Stimulated activated CD8-positive, alpha-beta memory T cell treated with anti-CD3 and anti-CD28 coated beads, Interleukin-12 subunit alpha, Interleukin-12 subunit beta, amount 100 ng/mL, for 4 hours (primary cell): ENCODE measurements at places on chromosomes 4 and X.

DNA sequence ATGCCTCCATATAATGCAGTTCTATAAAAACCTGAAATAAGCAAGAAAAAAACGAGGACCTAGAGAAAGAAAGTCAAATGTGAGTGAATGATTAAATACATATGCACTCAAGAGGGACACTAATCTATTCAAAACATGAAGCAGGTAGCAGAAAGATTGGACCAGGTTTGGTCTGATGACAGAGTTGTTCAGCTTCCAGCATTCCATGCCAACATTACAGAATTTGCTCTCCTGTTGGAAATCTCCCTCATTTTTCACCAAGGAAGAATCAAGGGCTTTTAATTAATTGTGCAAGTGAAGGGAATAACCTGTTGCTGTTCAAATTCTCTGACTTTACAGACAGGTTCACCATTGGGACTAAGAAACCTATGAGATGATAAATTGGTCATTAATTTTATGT lies 379.0 kb upstream of the RASGEF1B start:
- DNase-seq: no peak

DNA sequence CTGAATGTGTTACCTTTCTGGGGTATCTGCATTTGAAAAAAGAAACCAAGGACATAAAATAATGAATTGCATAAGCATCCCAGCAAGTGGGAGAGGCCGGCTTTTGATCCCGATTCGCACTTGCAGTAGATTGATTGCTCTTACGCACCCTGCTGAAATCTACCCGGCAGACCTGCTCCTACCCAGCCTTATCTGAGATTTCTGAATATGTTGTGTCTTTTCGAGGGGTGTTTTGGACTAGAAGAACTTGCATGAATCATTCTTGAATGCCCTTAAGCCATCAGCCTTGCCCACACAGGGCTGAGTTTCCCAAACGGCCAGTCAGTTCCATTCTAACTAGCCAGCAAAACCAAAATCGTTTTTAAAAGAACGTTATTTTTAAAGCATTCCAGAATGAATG lies 174.4 kb upstream of the BCOR start:
- DNase-seq: no peak

- DNase-seq: no peak
Observed at GRCh38 chr4:182518421-182518820, 275.2 kb downstream of the TENM3 start.

GRCh38 chrX:153538424-153538823 lies 21.0 kb downstream of the ATP2B3 start:
- no peak for DNase-seq

- no peak for DNase-seq
Observed at GRCh38 chrX:87338510-87338909, 179.1 kb upstream of the KLHL4 start.

- no peak for DNase-seq
Observed at GRCh38 chr4:7799736-7800135, 139.9 kb downstream of the AFAP1 start.

GRCh38 chr4:157776930-157777528 lies 395.8 kb downstream of the GASK1B start:
- no peak for DNase-seq

DNA sequence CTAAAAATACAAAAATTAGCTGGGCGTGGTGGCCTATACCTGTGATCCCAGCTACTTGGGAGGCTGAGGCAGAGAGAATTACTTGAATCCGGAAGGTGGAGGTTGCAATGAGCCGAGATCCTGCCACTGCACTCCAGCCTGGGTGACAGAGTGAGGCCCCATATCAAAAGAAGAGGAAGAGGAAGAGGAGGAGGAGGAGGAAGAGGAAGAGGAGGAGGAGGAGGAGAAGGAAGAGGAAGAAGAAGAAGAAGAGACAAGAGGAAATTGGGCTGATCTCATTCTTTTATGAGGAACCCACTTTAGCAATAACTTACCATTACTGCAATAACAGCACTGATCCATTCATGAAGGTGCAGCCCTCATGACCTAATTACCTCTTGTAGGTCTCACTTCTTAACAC lies 138.9 kb upstream of the GIMD1 start:
- no peak for DNase-seq

DNA sequence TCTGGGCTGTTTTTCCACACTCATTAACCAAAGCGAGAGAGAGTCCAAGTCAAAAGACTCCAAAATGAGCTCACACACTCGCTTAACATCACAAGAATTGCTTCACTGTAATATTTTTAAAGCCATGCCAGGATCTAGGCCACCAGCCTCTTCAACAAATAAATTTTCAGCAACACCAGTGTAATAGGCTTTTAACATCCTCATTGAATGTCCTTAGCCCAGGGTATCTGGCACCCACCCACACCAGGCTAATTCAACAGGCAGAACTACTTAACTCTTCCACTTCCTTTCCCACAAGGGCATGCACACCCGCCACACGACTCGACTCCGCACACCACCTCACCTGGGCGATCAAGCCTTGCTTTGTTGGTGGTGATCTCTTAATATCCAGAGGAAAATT lies 34.2 kb downstream of the FAT1 start:
- no peak for DNase-seq

DNA sequence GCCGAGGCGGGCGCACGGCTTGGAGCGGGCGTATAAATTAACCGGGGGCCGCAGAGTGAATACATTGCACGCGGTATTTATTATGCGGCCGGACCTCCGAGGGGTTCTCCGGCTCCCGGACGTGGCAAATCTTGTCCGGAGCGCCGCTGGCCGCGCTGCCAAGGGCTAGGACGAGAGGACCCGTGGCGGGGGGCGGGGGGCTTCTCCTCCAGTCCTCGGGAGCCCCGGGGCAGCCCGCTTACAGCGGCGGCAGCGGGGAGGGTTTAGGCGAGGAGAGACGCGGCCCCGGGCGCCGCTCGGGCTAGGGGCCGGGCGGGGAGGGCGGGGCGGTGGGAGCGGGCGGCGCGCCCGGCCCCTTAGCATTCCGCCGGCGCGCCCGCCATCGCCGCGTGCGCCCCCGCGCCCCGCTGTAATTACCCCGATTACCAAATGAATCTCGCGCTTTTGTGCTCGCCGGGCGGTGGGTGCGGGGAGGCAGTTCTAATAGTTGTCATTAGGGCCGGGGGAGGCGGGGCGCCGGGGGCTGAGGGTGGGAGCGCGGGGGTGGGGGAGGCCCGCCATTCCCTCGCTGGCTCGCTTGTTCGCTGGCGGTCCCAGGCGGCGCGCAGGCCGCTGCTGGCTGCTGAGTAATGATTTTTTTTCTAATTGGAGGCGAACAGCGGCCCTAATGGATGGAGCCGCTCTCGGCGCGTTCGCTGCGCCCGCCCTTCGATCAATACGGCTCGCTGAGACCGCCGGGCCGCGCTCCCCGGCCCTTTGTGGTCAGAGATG lies 276.6 kb downstream of the BCOR start:
- peak; percentile 32 for DNase-seq

DNA sequence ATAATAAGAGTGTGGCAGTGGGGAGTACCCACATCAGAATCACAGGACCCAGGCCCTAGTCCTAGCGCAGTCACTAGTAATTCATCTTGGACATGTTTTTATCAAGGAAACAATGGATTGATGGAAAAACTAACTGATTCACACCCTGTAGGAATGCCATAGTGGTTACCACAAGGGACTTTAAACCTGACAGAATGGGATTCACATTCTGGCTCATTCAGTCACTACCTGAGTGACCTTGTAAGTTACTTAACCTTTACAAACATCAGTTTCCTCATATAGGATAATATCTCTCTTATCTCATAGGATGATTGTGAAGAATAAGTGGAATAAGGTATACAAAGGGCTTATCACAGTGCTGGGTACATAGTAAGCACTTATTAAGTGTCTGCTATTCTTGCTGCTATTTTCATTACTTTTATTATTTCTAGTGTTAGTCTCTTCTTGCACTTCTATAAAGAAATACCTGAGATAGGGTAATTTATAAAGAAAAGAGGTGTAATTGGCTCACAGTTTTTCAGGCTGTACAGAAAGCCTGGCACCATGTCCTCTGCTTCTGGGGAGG lies 247.5 kb upstream of the KLF3 start:
- DNase-seq: no peak

GRCh38 chr4:6658597-6659075 lies 18.2 kb downstream of the MRFAP1 start:
- DNase-seq: peak; percentile 50

DNA sequence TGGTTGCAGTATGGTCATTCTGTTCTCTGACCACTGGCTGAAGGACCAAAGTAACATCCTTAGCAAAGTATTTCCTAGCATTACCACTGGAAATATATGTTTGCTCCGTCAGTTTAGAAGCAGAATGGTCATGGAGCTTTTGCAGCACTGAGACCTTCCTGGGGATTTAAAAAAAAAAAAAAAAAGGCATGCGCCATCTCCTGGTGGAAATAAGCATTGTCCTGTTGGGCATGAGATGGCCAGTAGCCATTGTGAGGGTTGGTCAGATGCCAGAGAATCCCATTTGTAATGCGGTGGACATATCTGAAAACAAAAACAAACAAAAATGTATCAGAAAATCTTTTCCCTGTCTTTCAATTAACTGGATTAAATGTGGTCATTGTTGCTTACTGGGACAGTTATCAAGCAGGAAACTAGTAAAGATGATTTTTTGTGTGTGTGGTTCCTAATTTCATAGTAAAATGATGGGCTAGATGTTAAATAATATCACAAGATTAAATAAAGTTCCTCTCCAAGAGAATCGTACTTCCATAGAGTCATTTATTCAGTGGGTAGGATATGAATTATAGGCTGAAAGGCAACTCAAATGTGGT lies 139.6 kb downstream of the SOWAHB start:
- no peak for DNase-seq

- no peak for DNase-seq
Observed at GRCh38 chr4:147788791-147789190, 56.9 kb downstream of the ARHGAP10 start.
